ENCODE measurements at places on chromosomes 4 and X.

DNA sequence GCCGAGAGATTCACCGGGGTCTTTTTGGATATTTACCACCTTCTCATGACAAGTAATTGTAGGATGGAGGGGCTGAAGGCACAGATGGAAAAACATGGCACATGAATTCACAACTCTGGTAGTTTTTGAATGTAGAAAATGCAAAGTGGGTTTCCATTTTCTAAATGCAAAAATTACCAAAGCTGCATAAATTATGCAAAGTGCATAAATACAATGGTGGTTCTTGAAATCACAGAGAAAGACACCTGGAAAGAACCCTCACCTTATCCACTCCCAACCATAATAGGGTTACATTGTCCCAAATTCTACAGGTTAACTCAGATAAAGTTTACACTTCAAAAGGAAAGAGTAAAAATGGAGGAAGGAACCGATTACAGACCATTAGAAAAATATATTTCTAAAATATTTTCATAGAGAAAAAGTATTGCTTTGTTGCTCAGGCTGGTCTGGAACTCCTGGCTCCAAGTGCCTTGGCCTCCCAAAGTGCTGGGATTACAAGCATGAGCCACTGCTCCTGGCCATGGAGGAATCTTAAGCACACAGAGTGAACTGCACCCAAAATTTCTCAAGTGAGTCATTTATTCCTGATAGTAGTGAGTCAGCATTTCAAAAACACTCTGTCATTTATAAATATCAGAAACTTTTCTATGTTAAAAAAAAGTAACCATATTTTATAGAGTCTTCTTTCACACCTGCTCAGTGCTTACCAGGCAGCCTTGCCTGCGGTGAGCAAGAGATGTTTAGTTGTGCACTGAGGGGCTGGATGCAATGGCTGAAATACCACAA, 101.4 kb downstream of the FIP1L1 start:
- DNase-seq = no peak

DNA sequence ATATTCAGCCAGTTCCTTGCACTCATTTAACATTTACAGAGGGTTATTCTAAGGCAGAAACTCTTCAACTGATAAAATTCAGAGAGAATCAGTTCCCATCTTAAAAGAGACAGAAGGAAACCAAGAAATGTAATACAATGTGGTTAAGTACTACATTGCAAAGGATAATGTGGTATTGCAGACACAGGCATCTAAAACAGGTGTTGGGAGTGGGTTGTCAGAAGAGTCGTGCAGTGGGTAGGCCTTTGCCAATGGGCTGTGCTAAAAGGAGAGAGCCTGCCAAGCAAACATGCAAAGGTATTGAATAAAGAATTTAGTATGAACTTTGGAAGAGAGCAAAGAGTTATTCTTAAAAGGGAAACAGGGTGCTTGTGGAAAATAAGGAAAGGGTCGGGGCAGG, 1044.4 kb upstream of the DIAPH2 start:
- DNase-seq = no peak

DNA sequence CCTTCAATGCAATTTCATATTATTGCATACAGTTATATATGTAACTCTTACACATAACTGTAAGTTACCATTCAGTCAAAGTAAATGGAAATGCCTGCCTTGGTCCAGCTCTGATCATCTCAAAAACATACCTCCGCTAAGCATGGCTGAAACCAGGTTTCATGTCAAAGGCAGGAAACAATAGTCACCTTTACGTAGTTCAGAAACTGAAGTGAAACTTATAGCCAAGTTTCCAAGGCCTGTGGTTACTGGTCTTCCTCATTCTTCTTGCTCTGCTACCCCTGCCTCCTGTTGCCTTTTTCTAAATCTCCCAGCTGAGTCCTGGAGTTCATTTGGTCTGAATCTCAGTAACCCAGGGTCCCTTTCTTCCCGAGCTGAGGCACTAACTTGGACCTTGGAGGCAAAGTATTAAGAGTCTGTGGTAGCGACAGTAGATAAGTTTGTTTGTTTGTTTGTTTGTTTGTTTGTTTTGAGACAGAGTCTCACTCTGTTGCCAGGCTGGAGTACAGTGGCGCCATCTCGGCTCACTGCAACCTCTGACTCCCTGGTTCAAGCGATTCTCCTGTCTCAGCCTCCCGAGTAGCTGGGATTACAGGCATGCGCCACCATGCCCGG, 30.8 kb downstream of the DAPP1 start:
- no peak for DNase-seq

DNA sequence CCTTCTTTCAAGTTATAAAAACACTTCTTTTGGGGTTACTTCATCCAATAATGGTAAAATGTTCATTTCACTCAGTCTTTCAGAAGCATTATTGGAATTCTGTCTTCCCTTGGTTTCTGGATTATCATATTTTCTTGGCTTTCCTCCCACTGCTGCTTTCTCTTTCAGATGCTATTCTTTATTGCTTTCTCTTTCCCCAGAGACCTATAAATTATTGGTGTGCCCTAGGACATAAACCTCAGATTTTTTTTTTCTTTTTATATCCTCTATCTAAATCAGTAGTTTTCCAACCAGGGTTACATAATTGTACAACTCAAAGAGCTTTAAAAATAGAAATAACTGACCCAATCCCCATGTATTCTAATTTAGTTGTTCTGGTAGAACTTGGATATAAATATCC, 1005.5 kb downstream of the ARAP2 start:
- DNase-seq = no peak

DNA sequence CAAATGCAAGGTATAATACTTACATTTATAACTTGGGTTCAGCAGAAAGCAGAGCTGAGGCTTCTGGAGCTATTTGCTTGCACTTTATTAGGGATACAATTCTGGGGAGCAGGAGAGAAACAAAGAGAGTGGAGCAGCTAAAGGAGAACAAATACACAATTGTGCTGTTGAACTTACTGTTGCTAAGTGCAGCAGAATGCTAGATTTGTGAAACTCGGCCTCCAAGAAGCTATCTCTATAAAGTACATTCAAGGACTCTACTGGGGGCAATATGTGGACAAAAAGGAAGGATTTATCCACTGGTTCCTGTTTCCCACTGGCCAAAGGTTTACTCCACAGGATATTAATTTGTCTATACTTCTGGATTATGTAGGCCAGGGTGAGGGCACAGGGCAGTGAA, 86.8 kb downstream of the PPP1R2C start:
- no peak for DNase-seq

DNA sequence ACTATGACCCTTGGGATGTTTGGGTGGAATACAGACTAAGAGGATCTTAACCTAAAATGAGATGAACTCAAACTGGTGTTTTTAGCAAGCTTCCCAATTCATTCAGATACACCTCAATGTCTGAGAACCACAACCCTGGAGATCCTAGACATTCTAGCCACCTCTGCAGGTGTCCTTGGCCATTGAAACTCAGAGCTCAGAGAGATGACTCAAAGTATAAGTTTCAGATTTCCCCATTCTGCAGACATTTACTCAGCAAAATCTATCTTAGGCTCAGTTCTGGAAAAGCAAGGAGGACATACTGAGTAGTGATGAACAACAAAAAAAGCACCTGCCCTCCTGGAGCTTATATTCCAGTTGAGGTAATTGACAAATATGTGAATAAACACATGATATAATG, 47.8 kb downstream of the COMMD8 start:
- no peak for DNase-seq

- DNase-seq = no peak
Observed at GRCh38 chrX:10654960-10655359, 34.6 kb upstream of the MID1 start.

DNA sequence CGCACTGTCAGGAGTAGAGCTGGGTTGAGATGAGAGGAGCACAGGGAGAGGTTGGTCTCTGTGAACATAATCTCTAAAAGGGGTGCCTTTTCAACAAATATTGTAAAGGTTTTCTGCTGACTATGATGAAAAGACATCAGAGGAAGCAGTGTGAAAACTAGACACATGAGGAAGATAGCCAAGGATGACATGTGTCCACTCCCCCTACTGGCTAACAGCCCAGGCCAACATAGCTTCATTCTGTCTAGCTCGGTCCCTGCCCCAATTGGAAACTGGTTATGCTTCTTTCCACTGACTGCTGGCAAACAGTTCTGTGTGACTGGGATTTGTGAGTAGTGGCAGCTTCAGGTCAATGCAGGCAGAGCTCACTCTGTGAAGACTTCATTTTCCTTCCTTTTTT, 115.4 kb upstream of the ESX1 start:
- DNase-seq = no peak

GRCh38 chr4:184957446-184958115, 60.7 kb upstream of the HELT start:
- no peak for DNase-seq

DNA sequence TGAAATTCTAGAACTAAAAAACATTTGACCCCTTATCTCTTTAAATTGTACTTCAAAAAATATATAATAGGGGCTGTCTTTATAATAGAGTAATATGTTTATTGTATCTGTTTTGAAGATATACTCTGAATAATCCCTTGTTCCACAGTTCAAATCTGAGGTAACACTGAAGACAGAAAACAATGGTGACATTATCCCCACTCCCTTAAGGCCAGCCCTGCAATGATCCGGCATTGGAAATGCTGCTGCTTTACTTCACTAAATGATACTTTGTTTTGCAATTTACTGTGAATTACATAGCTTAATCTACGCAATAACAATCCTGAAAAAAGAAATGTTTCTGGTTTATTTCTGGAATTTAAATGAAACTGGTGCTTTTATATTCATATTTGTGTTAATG, 34.4 kb upstream of the ZFP42 start:
- no peak for DNase-seq
